ENCODE measurements at places on chromosomes 6 and 20.
A peak's percentile ranks its signal among the peaks of the same experiment; 100 is the strongest.

- DNase-seq: no peak
Measured at GRCh38 chr6:19895866-19896692, 58.9 kb downstream of the ID4 start.

GRCh38 chr20:59051666-59052185 is 9.1 kb upstream of the PRELID3B start:
- no peak for DNase-seq

DNA sequence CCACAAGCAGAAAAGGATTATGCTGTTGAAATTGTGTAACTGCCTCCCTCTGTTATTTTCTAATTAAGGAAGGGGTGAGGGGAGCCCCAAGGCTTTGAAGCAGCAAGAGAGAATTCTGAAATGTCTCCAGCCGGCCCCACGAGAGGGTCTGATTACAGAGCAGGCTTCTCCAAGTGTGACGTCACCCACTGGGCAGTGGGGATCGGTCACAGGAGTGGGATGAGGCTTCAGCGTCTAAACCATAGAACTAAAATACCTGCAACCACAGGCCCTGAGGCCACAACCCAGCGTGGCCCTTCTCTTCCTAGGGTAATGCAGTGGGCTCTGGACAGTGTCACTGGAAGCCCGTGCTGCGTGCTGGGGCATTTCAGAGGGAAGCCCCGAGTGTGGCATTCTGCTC is 38.6 kb upstream of the APCDD1L start:
- DNase-seq: peak; percentile 51

GRCh38 chr20:8187740-8188139 is 55.7 kb downstream of the PLCB1 start:
- DNase-seq: no peak

GRCh38 chr20:19112828-19113227 is 99.6 kb upstream of the SLC24A3 start:
- DNase-seq: no peak

DNA sequence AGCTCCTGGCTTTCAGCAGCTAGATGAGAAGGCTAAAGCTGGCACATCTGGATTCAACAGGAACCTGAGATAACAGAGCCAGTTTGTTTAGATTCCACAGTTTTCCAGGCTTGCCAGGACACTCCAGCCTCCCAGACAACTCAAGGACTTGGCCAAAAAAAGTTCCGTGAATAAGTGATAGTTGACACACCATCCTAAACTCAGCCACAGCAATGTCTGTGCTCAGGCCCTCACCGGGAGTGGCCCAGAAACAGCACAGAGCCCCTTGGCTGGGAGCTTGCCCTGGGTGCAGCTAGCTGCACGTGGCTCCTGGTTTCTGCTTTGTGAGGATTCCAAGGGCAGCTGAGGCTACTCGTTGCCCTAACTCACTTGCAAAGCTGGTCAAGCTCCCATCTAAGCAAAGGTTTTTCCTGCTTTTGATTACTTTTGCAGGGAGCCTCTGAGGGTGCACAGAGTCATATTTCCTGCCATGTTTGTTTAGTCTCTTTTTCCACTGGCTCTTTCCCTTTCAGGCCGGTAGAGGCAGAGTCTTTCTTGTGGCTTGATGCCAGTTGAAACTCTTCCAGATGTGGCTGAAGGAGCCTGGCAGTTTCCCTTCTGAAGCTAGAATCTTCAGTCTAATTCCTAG is 118.3 kb upstream of the ECI2 start:
- peak; percentile 39 for DNase-seq

DNA sequence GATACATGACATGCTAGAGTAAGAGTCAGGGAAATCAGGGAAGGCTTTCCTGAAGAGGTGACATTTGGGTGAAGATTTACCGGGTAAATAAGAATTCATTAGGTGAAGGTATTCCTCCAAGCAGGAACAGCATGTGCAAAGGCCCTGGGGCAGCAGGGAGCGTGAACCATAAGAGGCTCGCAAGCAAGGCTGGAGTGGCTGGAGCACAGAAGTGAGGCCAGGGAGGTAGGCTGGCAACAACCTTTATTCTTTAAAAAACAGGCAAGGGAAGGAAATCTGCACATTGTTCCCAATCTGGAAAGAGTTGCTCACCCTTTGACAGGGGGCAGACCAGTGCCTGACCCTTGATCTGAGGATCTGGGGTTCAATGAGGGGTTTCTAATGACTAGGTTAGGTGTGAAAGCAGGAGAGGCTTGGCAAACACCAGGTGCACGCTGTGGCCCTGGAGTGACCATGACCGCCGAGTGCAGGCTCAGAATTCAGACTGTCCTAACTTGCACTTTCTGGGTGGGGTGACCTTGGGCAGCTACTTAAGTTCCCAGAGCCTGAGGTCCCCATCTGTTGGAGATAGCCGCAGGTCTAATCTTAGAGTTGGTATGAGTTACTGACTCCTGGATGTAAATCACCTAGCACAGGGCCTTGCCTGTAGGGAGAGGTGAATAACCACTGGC is 1.9 kb downstream of the KIAA1755 start:
- no peak for DNase-seq

- DNase-seq: no peak
Measured at GRCh38 chr6:36563237-36563927, 16.1 kb upstream of the STK38 start.

DNA sequence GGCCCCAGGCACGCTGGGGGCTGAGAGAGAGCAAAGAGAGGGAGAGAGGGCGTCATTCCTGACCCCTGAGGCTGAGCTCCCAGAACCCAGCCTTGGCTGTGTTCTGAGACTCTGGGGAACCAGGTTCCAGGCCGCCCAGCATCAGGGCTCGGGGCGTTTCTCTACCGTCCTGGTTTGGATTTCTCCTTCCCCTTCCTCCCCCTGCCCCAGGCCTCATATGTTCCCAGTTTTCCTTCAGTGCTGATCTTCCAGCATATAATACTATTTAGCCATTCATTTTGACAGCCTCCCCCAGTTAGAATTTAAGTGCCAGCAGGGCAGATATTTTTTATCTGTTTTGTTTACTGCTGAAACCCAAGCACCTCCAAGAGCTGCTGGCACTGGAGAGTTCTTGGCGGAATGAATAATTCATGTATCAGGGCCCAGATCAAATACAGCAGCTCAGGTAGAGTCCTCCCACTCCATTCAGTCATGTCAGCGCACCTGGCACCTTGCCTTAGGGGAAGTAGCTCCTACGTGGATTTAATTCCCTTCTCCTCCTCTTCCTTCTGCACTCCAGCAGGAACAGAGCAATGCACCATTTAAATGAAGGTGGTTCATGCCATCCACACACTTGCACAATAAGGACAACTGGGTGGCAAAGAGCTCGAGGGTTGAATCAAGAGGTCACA is 23.4 kb upstream of the FRMD1 start:
- no peak for DNase-seq

DNA sequence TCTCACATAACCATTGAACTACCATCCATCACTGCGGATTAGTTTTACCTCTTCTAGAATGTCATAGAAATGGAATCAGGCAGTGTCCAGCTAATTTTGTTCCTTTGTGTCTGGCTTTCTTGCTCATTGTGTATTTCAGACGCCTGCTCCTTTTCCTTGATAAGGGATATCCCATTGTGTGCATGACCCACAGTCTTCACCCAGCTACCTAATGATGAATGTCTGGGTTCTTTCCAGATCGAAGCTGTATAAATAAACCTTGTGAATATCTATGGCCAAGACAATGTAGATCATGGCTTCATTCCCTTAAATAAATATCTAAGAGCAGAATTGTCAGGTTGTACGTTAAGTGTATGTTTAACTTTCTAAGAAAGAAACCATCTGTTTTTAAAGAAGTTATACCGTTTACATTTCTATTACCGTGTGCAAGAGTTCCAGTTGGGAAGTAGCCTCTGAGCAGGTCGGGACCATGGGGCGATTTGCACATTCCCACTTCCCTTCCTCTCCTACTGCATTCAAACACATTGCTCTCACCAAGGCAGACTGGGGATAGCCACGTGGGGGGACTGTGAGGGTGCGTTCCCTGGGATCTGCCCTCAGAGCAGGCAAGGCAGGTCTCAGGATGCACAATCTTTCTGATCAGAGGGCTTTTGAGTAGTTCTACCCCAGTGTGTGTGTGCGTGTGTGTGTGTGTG is 13.1 kb downstream of the CD93 start:
- no peak for DNase-seq

DNA sequence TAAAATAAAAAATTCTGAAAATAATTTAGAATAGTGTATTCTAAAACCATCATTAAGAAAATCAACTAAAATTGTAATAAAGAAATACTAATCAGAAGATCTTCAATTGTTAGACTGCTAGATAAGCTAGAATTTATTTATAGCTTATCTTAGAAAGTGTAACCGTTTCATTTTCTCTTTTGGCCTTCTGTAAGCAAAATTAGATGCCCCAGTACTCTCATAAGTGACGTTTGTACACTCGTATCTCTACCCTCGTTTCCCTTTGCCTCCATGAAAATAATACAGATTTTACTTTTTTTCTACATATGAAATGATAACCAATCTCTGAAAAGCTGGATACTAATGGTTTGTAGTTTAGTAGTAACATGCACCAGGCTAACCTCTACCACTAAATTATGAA is 19.8 kb downstream of the DSE start:
- DNase-seq: no peak

DNA sequence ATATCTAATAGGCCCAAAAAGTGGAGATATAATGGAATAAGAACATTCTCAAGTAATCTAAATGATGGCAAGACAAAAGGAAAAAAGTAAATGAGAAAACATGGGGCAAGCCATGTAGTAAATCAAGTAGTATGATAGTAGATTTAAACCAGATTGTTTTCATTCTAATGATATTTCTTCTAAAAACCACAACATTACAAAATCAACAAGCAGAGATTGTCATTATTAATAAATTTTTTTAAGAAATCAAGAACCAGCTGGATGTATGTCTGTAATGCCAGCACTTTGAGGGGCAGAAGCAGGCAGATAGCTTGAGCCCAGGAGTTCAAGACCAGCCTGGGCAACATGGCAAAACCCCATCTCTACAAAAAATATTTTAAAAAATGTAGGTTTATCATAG is 155.0 kb downstream of the RNGTT start:
- peak; percentile 40 for DNase-seq

DNA sequence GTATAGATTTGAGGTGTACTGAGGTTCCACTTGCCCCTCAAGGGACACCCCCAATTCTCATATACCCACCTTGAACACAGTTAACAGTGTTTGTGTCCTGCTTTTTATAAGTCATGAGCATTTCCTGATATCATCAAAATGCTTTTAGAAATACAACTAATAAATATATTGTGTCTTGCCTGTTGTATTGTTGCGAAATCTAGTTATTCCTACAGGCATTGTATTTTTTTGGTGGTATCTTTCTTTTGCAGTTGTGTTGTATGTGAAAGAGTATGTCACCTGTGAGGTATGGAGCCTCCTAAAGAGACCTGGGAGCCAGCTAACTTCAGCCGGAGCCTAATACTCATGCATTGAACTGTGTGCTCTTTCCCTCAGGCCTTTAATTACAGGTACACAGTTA is 40.7 kb downstream of the CDYL start:
- no peak for DNase-seq

DNA sequence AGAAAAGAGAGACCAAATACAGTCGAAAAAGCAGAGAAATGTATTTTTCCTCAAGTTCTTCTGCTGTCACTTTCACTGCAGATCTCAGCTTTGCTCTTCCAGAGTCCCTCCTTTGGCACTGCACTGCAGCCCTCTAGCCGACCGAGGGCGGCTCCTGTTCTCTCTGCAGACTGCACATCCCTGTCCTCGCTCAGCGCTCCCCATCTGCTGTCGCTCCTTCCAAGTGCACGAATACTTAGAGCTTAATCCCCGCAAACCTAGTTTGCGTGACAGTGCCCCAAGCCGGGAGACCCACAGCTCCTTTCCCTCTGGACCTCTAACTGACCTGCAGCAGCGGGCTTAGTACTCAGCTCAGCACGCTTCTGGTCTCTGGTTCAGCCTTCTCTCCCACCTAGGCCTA is 15.2 kb downstream of the RPP21 start:
- DNase-seq: no peak

DNA sequence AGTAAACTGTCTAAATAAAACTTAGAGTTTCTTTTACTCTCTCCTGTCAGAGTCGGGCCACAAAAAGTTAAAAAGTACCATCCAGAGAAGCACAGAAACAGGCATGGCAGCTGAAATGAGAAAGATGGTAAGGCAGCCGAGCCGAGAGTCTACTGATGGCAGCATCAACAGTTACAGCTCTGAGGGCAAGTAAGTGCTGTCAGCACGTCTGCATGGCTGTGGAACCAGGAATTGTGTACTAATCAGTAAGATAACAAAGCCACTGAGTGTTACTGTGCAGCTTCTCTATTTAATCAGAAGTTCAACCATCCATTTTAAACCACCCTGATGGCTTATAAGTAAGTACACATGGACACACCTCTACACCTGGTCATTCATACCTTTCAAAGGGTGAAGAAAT is 231.3 kb upstream of the KCNQ5 start:
- no peak for DNase-seq

- DNase-seq: no peak
Measured at GRCh38 chr20:61924211-61924857, 141.3 kb downstream of the TAF4 start.

DNA sequence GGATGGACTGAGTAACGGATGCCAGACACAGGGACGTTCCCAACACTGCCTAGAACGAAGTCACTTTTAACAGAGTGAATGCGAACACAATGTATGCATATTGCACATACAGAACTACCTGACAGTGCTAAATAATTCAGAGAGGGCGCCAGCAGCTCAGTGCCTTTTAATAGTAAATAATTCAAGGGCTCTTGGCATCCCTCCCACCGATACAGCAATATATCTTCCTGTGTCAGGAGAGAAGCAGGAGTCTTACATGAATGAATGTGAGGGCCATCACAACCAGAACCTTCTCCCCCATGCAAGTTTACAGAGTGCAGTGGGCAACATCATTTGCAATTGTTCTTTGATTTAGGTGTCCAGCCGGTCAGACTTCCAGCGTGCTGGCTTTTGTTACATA is 88.4 kb upstream of the KCNG1 start:
- no peak for DNase-seq

DNA sequence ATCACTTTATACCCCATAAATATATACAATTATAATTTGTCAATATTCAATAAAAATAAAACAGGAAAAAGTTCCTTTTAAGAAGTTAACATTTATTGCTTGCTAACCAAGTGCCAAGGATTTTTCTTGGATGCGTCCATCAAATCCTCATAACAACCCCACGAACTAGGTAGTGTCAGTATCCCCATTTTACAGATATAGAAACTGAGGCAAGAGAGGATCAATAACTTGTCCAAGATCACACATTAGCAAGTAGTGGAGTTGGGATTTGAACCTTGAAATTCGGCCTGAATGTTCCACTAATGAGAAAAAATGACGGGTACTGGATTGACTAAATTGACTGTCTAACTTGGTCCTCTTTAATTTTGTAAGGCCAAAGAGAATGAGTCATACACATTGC is 5.7 kb upstream of the L3MBTL3 start:
- DNase-seq: no peak

Measured in AG09319 (cell line).